ENCODE measurements at places on chromosomes 5 and 9.

GRCh38 chr5:155082401-155082800 is 68.8 kb downstream of the KIF4B start:
- no peak for DNase-seq

GRCh38 chr5:39264528-39264927 is 45.2 kb upstream of the FYB1 start:
- no peak for DNase-seq

DNA sequence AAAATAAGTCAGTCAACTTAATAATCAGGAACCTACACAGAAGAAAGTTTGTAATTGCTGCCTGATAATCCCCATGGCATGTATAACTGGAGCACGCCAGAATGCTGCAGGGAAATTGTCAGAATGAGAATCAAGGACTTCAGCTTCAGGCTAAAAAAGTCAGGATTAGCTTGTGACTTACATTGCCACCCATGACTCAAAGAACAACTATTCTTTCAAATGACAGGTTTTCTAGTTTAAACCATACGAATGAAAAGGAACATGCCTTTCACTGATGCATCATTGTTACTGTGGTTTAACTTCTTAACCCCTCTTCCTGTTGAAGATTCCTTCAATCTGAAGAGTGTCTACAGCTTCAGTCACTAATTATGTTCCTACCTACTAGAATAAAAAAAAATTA is 112.4 kb downstream of the ISL1 start:
- DNase-seq: no peak

DNA sequence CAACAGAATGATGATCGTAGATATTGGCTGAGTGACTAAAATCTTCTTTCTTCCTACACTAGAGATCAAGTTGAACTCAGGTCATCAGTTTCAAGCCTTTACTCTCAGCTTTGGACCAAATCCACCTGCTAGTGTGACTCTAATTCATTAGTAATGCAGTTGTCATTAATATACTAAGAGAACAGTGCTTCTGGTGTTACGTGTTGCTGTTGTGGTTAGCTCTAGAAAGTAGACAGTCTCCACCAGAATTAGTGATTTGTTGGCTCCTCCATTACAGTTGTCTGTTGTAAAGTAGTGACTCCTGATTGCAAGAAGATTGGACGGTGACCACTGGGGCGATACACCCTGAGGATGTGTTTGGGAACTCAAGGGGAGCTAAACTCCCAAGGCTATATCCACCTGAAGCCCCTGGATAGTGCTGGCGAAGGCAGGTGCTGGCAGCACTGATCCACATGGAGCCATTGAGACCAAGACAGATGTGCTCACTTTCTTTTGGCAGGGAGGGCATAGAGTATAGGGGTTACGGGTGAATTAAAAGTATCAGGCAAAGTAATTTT is 3.1 kb downstream of the CAMK4 start:
- no peak for DNase-seq

- no peak for DNase-seq
Measured at GRCh38 chr5:168562279-168562678, 16.9 kb downstream of the PANK3 start.

DNA sequence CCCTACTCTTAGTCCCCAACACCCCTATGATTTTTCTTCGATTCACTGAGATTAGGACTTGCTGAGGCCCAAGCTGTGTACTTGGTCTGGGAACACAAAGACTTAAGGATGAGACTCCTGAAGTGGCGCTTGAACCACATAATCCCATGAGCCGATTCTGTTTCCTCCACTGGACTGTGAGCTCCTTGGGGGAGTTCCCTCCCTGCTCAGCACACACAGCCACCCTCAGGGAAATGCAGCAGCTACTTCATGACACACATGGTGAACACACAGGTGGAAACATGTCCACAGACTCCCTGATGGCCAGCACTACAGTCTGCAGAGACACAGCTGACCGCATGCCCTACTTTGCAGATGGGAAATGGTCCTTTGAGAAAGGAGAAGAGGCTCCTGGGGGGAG is 101.1 kb downstream of the C5orf15 start:
- no peak for DNase-seq

DNA sequence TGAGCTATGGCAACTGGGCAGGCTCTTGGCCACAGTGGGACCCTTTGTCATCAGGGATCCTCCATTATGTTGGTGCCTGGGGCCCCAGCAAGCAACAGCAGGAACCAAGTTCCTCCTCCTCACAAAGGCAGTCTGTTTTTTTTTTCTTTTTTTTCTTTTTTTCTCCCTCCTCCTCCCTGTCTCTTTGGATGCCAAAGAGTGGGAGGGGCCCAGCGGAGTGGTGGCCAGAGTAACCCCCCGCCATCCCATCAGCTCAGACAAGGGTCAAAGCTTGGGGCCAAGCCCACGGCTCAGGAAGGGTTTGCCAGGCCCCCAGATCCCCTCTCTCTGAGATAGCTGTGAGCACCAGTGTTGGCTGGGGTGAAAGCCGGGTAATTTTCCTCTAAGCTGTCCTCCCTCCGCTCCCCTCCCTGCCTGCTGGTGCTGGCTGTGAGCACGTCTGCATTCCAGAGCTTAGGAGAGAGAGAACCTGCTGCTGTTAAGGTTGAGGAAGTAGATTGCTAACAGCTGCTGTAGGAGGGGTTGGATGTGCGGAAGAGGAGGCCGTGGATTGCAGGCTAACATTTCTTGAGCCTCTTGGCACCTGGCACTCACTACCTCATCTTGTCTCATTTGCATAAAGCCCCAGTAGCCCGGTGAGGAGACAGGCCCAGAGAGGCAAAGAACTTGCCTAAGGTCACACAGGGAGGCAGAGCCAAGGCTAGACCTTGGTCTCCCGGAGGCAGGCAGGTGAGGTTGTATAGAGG is 21.2 kb downstream of the GSN start:
- DNase-seq: no peak

DNA sequence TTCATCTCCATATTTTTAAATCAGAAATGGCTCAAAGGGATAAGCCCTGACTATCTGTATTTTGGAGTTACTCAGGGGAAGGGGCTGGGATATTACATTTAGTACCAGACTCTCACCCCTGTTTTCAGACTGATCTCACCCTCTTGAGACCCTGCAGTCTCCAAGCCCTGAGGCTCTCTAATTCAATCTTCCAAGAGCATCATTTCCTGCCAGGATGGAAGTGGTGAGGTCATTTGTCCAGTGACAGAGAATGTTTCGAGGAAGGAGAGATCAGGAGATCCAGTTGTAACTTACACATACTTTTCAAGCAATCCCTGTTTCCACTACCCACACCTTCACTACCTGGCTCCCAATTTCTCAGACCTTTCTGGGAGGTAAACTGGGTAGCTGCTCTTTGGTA is 295.5 kb upstream of the EFNA5 start:
- DNase-seq: no peak

GRCh38 chr5:133843911-133844310 is 124.5 kb downstream of the C5orf15 start:
- DNase-seq: no peak

DNA sequence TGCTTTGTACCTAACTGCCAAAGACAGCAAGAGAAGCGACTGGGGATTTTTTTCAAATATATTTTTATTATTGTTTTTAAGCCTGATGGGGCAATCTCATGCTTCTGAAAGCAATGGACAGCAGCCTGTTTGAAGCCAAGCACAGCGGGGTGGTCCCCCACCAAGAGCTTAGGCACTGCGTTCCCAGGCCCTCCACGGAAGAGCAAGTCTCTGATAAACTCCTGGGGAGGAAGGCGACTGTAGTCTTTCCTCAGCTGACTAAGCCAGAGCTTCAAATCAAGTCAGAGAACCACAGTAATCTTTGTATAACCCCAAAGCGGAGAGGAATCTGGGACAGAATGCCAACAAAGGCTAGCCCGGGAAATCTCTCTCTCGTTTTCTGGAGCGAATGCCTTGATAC is 54.4 kb downstream of the ARSB start:
- DNase-seq: no peak

- no peak for DNase-seq
Measured at GRCh38 chr5:153562189-153562588, 71.7 kb downstream of the GRIA1 start.

- no peak for DNase-seq
Measured at GRCh38 chr5:67221487-67222242, 25.1 kb upstream of the CD180 start.

GRCh38 chr9:109193974-109194556 is 27.0 kb upstream of the FRRS1L start:
- no peak for DNase-seq

GRCh38 chr5:93894601-93895354 is 153.4 kb upstream of the POU5F2 start:
- DNase-seq: no peak

DNA sequence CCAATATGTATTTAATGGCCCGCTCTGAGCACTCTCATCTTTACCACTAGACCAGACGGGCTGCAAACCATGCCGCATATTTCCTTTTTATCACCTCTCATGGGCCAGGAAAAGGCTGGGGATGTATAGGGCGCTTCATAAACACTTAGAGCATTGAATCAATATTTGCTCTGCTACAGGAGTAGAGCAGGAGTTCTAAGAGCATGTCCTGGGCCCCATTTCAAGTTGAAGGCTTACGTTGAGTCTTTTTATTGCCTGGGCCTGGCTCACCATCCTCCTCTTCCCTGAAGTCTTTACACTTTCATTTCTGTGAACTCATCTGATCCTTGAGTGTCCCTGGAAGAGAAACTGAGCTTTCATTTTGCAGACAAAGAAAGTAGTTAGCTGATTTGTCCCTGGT is 112.4 kb downstream of the FSTL4 start:
- DNase-seq: no peak

DNA sequence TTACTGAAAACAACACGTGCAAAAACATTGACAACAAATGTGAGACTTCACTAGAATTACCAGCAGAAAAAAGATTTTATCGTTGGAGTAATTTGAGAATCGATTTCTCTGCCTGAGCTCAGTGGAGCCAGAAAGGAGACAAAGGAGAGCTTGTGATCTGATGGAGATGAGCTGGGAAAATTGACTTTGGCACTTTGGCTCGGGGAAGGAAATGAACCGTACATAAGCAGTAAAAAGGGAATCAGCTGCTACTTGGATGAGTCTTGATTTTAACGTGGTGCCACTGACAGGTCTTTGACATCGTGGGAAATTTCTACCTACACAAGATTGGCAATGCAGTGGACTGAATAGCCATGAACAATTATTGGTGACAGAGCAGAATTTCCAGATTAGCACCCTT is 244.7 kb upstream of the RPS23 start:
- no peak for DNase-seq

DNA sequence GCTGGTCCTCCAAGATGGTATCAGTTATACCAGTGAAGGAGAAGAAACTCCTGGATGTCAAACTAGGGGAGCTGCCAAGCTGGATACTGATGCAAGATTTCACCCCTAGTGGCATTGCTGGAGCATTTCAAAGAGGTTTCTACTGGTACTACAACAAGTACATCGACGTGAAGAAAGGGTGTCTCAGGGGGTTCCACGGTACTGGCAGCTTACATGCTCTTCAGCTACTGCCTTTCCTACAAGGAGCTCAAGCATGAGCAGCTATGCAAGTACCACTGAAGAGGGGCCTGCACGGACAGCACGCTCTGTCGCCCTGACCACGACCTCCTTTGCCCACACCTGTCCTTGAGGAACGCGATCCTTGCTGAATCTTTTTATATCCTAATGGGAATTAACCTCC is 19.5 kb downstream of the ACTL7B start:
- no peak for DNase-seq

DNA sequence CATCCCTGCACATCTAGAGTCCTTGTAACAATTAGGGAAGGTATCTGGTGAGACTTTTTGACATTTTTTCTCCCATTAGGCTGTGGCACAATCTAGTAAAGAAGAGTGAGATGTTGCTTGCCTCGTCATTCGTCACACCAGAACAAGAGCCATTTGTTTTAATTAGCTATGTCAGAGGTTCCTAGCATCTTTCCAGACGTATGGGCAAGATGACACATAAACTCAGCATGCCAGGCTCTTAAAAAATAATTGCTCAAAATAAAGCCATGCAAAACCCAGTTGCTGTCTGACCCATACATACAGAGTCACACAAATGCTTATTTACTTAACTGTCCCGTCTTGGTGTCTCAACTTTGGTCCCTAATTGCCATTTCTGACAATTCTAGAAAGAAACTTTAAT is 125.9 kb downstream of the TRPM3 start:
- DNase-seq: no peak

GRCh38 chr5:6359555-6360322 is 18.6 kb downstream of the MED10 start:
- DNase-seq: no peak

DNA sequence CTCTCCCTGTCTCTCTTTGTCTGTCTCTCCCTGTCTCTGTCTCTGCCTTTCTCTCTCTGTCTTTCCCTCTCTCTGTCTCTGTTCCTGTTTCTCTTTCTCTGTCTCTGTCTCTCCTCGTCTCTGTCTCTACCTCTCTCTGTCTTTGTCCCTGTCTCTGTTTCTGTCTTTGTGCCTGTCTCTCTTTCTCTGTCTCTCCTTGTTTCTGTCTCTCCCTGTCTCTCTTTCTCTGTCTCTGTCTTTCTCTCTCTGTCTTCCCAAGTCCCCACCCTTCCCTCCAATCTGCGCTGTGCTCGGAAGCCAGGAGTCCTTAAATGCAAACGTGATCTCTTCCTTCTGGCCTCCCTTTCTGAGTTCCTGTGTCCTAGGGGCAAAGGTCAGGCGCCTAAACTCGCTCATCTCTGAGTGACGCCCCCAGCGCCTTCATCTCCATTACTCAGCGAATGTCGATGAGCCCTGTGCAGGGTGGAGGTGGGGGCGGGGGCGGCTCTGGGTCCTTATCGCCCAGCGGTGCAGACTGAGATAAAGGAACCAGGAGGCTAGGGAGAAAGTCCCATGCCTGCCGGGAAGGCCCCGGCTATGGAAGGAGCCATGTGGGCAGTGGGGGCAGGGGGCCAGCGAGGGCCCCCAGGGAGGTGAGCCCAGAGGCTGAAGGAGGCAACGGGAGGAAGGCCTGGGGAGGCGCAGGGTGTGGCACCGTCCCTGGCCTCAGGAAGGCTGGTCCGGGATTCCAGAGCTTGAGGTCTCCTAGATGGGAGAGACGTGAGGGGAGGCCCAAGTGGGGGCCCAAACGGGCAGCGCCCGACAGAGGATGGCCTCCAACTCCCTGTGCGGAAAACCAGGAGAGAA is 1.5 kb upstream of the SLC6A19 start:
- no peak for DNase-seq

- DNase-seq: no peak
Measured at GRCh38 chr5:173578947-173579615, 37.4 kb downstream of the BOD1 start.

GRCh38 chr5:181187500-181188213 is 17.3 kb downstream of the TRIM7 start:
- no peak for DNase-seq

GRCh38 chr5:146091881-146092280 is 13.5 kb downstream of the PLAC8L1 start:
- DNase-seq: no peak

DNA sequence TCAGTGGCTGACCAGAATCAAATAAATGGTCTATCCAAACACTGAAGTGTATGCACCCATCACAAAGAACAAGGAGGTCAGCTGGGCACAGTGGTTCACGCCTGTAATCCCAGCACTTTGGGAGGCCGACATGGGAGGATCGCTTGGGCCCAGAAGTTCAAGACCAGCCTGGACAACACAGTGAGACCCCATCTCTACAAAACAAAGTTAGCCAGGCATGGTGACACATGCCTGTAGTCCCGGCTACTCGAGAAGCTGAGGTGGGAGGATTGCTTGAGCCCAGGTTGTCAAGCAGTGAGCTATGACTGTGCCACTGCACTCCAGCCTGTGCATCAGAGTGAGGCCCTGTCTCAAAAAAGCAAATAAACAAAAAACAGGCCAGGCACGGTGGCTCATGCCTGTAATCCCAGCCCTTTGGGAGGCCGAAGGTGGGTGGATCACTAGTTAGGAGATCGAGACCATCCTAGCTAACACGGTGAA is 40.5 kb downstream of the SEMA4D start:
- no peak for DNase-seq

Measured in renal cortex interstitium (tissue), 15 donors.